ENCODE measurements at places on chromosomes 7 and 10. TPM values are rescaled to one million over a fixed set of nuclear protein-coding genes. Genes with fewer than 3 reads are reported as not detected.

Gene MRLN
- total RNA-seq, result not detected

Gene FGFBP3
- total RNA-seq, result 0.87 TPM

Gene ARHGAP21
- total RNA-seq, result 45.0 TPM

Gene VWA2
- total RNA-seq, result 1.5 TPM

Gene PNLIP
- not detected for total RNA-seq

Gene GIMAP1
- total RNA-seq, result 21.4 TPM

Gene ADCYAP1R1
- 5.6 TPM for total RNA-seq

Gene PLXDC2
- total RNA-seq, result 26.0 TPM

Gene STAMBPL1
- total RNA-seq, result 23.4 TPM

Gene NOM1
- total RNA-seq, result 19.9 TPM

Gene C10orf88
- 6.6 TPM for total RNA-seq

Gene ASB10
- not detected for total RNA-seq

Gene HIPK2
- 97.5 TPM for total RNA-seq

Gene OR2A42
- total RNA-seq, result 0.32 TPM

Gene NOS3
- 177 TPM for total RNA-seq

Gene ABHD11
- 13.4 TPM for total RNA-seq

- H3K4me1 ChIP-seq, result peaks cover 21% of the 10 kb centered on the region
- peaks cover 21% of the 10 kb centered on the region for H3K36me3 ChIP-seq
- no peaks in the 10 kb centered on the region for H3K27me3 ChIP-seq
- H3K4me3 ChIP-seq, result no peak overlapping the region
- H3K27ac ChIP-seq, result no peak overlapping the region
- DNase-seq, result no peak
Observed at GRCh38 chr7:101156866-101157589, 2.8 kb downstream of the AP1S1 start.

DNA sequence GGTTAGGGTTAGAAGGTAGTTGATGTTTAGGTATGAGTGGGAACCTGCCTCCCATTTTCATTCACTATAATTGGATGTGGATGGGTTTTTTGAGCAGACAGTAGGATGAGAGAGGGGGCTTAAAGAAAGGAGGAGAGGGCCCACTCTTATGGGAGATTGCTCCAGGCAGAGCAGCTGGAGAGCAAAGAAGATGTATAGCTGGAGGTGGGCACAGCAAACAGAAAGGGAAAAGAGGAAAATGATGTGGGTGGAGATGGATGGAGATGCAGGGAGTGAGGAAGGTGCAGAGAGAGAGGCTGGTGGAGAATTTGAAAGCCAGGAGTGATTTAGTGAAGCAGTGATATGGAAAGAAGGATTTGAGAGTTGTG is 29.9 kb downstream of the LSMEM1 start:
- H3K27me3 ChIP-seq, result no peaks in the 10 kb centered on the region
- DNase-seq, result no peak
- no peaks in the 10 kb centered on the region for H3K36me3 ChIP-seq
- no peak overlapping the region for H3K4me3 ChIP-seq
- no peaks in the 10 kb centered on the region for H3K4me1 ChIP-seq

- DNase-seq, result no peak
- no peak overlapping the region for H3K4me3 ChIP-seq
- no peaks in the 10 kb centered on the region for H3K36me3 ChIP-seq
- no peaks in the 10 kb centered on the region for H3K4me1 ChIP-seq
- H3K27ac ChIP-seq, result no peak overlapping the region
Observed at GRCh38 chr10:49157229-49157628, 23.4 kb upstream of the FAM170B start.

- H3K36me3 ChIP-seq, result no peaks in the 10 kb centered on the region
- no peak overlapping the region for H3K27ac ChIP-seq
- H3K4me1 ChIP-seq, result no peaks in the 10 kb centered on the region
Observed at GRCh38 chr7:22319424-22320403, 37.2 kb downstream of the RAPGEF5 start.

DNA sequence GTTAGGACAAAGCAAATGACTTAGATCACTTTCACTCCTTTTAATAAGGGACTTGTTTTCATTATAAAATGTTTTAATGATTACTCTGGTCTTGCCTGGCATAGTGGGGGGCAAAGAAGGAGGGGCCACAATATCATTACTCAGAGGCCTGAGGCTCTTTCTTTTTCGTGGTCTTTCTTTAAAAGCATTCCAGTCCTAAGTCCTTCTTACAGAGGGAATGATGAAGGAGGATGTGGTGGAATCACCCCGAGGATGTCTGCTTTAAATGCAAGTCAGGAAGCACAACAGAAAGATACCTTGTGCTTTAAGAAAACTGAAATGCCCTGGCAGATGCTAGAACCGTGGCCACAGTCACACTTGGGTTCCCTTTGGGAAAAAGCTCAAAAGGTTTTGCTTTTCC is 379.1 kb downstream of the INHBA start:
- no peak for DNase-seq
- H3K4me1 ChIP-seq, result no peaks in the 10 kb centered on the region
- H3K4me3 ChIP-seq, result no peak overlapping the region

GRCh38 chr7:115178835-115179234 is 256.9 kb downstream of the MDFIC start:
- H3K27ac ChIP-seq, result no peak overlapping the region
- no peaks in the 10 kb centered on the region for H3K36me3 ChIP-seq
- no peak for DNase-seq
- no peaks in the 10 kb centered on the region for H3K27me3 ChIP-seq
- H3K4me3 ChIP-seq, result no peak overlapping the region

- no peaks in the 10 kb centered on the region for H3K36me3 ChIP-seq
- no peak overlapping the region for H3K4me3 ChIP-seq
- DNase-seq, result no peak
- no peak overlapping the region for H3K27ac ChIP-seq
Observed at GRCh38 chr7:39745320-39745719, 121.9 kb downstream of the RALA start.

- no peaks in the 10 kb centered on the region for H3K4me1 ChIP-seq
- H3K27me3 ChIP-seq, result no peaks in the 10 kb centered on the region
- no peaks in the 10 kb centered on the region for H3K36me3 ChIP-seq
- H3K4me3 ChIP-seq, result no peak overlapping the region
Observed at GRCh38 chr10:104415526-104416165, 62.0 kb downstream of the CFAP58 start.

- no peak overlapping the region for H3K4me3 ChIP-seq
- no peaks in the 10 kb centered on the region for H3K27me3 ChIP-seq
- H3K27ac ChIP-seq, result no peak overlapping the region
- no peaks in the 10 kb centered on the region for H3K36me3 ChIP-seq
- H3K4me1 ChIP-seq, result no peaks in the 10 kb centered on the region
Observed at GRCh38 chr7:94313926-94314325, 80.8 kb upstream of the COL1A2 start.

DNA sequence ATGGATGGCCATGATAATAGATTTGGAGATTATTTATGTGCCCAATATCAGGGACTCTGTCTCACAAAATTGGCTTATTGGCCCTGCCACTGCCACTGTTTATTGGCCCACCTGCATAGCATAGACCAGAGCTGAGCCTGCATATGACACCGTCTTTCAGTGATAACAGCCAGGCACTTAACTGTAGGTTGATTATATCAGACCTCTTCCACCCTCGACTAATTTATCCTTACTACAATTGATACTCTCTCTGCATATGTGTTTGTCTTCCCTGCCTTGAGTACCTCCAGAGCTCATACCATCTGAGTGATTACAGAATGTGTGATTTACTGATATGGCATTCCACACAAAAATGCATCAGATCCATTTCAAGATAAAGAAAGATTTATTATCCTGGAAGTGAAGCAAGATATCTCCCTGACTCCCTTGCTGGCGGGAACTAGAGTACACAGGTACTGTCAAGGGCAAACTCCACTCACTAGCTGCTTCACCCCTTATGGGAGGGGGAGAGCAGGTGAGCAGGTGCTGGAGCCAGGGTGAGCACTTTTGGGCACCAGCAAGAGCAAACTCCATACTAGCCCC is 13.1 kb upstream of the SAMD9L start:
- no peaks in the 10 kb centered on the region for H3K36me3 ChIP-seq
- H3K4me1 ChIP-seq, result no peaks in the 10 kb centered on the region
- no peak overlapping the region for H3K4me3 ChIP-seq

DNA sequence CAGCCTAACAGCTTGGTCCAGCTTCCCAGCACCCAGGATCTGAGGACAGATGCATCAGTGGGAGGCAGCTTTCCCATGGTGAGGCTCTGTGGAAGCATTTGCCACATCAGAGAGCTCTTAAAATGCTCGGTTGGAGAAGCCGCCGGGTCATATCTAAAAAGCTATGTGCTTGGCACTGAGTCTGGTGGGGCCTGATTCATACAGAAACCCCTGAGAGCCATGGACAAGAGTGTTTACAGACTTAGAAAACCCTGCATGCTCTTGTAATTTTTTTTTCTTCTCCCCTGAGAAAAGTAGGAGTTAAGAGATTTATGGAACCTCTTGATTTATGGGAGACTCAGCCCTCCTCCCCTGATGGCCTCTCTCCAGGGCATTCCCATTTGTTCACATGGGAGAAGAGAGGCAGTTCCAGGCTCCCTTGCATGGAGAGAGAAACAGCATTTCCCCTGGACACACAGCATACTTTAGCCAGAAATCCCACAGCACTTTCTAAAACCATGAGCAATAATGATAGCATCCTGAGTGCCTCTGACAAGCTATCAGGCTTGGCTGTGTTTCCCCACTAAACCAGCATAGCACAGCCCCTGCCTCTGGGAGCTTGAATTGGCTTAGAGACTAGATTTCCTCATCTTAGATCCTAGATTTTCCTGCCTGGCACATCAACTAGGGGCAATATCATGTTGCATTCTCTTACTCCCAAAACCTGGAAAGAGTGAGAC is 322.1 kb upstream of the AUTS2 start:
- no peaks in the 10 kb centered on the region for H3K27me3 ChIP-seq
- no peaks in the 10 kb centered on the region for H3K36me3 ChIP-seq
- H3K27ac ChIP-seq, result no peak overlapping the region
- no peaks in the 10 kb centered on the region for H3K4me1 ChIP-seq
- DNase-seq, result no peak

DNA sequence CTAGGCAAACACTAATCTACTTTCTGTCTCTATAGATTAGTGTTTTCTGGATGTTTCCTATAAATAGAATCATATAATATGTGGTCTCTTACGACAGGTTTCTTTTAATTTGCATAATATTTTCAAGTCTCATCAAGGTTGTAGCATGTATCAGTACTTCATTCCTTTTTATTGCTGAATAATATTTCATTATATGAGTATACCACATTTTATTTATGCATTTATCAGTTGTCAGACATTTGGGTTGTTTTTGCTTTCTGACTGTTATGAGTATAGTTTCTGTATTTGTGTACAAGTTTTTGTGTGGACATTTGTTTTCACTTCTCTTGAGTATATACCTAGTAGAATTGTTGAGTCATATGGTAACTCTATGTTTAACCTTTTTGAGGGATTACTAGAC is 48.2 kb downstream of the SHOC2 start:
- no peaks in the 10 kb centered on the region for H3K36me3 ChIP-seq
- peaks cover 5% of the 10 kb centered on the region for H3K4me1 ChIP-seq
- no peak for DNase-seq
- H3K4me3 ChIP-seq, result no peak overlapping the region
- no peaks in the 10 kb centered on the region for H3K27me3 ChIP-seq
- no peak overlapping the region for H3K27ac ChIP-seq

GRCh38 chr10:22837351-22837750 is 90.5 kb upstream of the ARMC3 start:
- H3K4me1 ChIP-seq, result no peaks in the 10 kb centered on the region
- H3K27ac ChIP-seq, result no peak overlapping the region
- no peak for DNase-seq
- H3K27me3 ChIP-seq, result no peaks in the 10 kb centered on the region
- H3K4me3 ChIP-seq, result no peak overlapping the region

DNA sequence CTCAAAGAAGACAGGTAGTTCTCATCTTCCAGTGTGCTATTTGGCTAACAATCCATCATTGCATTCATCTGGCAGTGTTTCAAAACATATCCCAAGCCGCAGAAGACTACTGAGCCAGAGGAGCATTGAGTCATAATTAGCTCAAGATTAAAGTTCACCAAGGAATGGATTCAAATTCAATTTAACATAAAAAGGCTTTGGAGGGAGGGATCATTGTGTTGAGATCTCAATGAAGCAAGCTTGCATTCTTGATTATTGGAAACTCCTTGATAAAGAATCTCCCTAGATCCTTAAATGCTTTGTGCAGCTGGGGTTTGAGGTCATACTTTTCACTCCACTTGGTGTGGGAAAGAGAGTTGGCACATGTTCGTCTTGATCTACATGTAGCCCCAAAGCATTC is 142.8 kb upstream of the SEMA3A start:
- H3K36me3 ChIP-seq, result no peaks in the 10 kb centered on the region
- H3K27ac ChIP-seq, result no peak overlapping the region
- no peaks in the 10 kb centered on the region for H3K4me1 ChIP-seq

- H3K4me3 ChIP-seq, result no peak overlapping the region
- H3K4me1 ChIP-seq, result no peaks in the 10 kb centered on the region
- H3K27ac ChIP-seq, result no peak overlapping the region
- H3K27me3 ChIP-seq, result no peaks in the 10 kb centered on the region
- H3K36me3 ChIP-seq, result no peaks in the 10 kb centered on the region
Observed at GRCh38 chr10:125983161-125983560, 86.8 kb downstream of the FANK1 start.

- H3K27ac ChIP-seq, result no peak overlapping the region
- H3K36me3 ChIP-seq, result no peaks in the 10 kb centered on the region
- no peak overlapping the region for H3K4me3 ChIP-seq
- no peak for DNase-seq
- H3K27me3 ChIP-seq, result no peaks in the 10 kb centered on the region
Observed at GRCh38 chr7:36403452-36403851, 13.8 kb downstream of the ANLN start.

DNA sequence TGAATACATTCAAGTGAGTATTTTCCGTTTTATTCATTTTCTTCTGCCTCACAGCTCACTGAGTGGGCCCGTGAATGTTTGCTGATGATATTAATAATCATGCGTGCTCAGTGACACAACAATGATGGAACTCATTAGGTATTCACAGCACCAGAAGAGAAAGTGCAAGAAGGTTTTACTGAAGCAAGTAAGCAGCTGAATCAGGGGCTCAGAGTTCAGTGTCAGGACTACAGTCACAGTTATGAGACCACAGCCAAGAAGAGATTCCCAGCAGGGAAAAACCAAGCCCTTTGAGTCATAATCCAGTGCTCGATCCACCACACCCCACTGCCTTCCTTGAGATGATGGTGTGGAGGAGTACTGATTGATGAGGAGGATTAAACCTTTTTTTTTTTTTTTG is 247.4 kb downstream of the KIAA1217 start:
- no peak overlapping the region for H3K4me3 ChIP-seq

DNA sequence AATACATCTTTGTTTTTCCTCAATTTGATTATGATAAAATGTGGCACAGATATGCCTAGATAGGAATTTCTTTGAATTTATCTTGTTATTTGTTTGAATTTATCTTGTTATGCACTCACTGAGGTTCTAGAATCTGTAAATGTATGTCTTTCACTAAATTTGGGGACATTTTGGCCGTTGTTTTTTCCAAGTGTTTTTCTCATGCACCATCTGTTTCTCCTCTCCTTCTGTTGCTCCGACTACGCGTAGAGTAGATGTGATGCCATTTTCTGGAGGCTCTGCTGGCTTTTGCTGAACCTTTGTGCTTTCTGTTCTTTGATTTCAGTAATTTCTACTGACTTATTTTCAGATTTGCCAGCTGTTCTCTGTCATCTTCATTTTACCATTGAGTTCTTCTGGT is 101.9 kb downstream of the INPP5A start:
- no peaks in the 10 kb centered on the region for H3K27me3 ChIP-seq
- no peak for DNase-seq
- peaks cover 39% of the 10 kb centered on the region for H3K4me1 ChIP-seq
- no peak overlapping the region for H3K4me3 ChIP-seq
- H3K27ac ChIP-seq, result no peak overlapping the region

GRCh38 chr7:84790882-84791281 is 396.0 kb downstream of the SEMA3D start:
- H3K27me3 ChIP-seq, result no peaks in the 10 kb centered on the region
- H3K4me3 ChIP-seq, result no peak overlapping the region
- no peak overlapping the region for H3K27ac ChIP-seq

Data from spleen (tissue), 13 donors.